Stimulated activated CD8-positive, alpha-beta memory T cell treated with anti-CD3 and anti-CD28 coated beads, Interleukin-15, amount 100 ng/mL, for 1 hour (primary cell): ENCODE measurements at places on chromosomes 2 and 18.
A peak's percentile ranks its signal among the peaks of the same experiment; 100 is the strongest.

DNA sequence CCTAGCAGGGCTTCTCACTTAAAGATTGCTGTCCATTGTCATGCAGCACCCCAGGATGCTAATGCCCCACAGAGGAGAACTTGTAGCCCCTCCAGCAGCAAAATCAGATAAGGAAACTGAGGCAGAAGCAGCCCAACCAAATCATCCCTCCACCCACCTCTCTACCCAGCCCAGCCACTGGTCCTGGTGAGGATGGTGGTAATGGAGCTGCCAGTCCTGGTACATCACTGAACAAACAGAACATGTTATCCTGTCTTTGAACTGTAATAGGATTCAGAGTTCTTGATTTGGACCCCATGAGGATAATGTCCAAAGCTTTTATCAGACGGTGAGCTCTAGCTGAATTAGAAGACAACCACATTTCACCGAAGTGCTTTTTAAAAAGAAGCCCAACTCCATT is 113.2 kb downstream of the MRO start:
- DNase-seq = no peak

GRCh38 chr2:239361311-239361642 is 39.5 kb downstream of the HDAC4 start:
- DNase-seq = no peak

DNA sequence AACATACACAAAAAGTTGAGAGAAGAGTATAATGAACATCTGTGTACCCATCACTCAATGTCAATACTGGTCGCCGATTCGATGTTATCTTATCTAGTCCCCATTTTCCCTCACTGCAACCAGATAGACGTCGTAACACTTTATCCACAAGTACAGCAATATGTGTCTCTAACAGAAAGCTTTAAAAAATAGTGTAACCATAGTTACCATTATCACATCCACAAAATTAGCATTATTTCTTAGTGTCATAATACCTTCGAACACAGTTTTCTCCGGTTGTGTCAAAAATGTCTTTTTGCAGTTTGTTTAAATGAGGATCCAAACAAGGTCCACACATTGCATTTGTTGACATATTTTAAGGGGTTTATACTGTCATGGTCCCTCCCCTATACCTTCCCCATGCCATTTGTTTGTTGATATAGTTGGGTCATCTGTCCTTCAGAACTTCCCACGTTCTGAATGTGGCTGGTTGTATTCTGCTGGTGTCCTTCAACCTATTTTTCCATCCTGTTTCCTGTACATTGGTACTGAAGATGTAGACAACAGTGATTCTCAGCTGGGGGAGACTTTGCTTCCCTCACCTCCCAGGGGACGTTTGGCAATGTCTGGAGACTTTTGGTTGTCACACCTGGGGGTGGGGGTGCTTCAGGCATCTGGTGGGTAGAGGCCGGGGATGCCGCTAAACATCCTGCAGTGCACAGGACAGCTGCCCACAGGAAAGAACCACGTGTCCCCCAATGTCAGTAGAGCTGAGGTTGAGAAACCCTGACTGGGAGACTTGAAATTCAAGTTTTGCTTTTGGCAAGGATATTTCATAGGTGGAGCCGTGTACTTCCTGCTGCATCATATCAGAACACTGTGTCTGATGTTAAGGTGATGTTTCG is 72.7 kb upstream of the SPRED2 start:
- no peak for DNase-seq

DNA sequence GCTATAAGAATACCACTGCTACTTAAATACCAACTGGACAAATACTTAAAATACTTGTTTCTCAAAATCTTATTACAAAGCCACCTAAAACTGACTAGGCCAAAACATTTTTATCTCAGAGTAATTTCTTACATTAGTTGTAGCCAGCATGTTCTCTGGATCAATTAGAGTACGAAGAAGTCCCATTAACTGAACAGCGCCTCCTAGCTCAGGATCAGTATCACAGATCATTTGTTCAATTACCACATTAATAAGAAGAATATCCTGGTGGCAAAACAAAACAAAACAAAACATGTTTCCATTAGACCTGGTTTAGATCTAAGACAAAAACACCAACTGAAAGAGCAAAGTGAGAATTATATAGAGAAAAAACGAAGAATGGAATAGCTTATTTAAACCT is 36.0 kb downstream of the PPP4R3B start:
- no peak for DNase-seq

DNA sequence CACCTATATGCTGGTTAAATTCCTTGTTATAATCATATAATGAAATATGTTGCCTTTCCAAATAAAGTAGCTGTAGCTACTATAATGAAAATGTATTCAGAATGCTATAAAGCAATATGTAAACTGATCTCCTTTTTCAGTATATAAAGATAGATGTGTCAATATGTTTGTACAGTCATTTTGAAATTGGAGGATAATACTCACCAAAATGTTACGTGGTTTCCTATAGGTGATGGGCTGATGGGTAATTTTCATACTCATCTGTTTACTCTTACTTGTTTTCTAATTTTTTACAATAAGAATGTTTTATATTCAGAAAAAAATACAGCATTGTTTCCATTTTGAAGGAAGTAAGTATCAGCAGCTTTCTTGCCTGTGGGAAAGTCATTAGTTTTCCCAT is 70.2 kb downstream of the PRKRA start:
- DNase-seq = no peak

- DNase-seq = no peak
Measured at GRCh38 chr2:54444503-54444902, 11.6 kb upstream of the SPTBN1 start.

GRCh38 chr18:12293831-12294230 is 14.2 kb upstream of the TUBB6 start:
- no peak for DNase-seq

- no peak for DNase-seq
Measured at GRCh38 chr2:215454519-215455246, 18.8 kb upstream of the FN1 start.

DNA sequence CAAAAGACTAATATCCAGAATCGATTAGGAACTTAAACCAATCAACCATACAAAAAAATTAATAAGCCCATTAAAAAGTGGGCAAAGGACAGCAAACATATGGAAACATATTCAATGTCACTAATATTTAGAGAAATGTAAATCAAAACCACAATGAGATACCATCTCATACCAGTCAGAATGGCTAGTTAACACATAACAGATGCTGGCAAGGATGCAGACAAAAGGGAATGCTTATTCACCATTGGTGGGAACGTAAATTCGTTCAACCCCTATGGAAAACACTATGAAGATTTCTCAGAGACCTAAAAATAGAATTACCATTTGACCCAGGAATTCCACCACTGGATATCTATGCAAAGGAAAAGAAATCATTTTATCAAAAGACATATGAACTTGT is 468.2 kb upstream of the ST6GAL2 start:
- DNase-seq = no peak

GRCh38 chr18:23693846-23694245 is 4.6 kb downstream of the LAMA3 start:
- no peak for DNase-seq

- DNase-seq = no peak
Measured at GRCh38 chr18:28576941-28577340, 400.0 kb upstream of the CDH2 start.

DNA sequence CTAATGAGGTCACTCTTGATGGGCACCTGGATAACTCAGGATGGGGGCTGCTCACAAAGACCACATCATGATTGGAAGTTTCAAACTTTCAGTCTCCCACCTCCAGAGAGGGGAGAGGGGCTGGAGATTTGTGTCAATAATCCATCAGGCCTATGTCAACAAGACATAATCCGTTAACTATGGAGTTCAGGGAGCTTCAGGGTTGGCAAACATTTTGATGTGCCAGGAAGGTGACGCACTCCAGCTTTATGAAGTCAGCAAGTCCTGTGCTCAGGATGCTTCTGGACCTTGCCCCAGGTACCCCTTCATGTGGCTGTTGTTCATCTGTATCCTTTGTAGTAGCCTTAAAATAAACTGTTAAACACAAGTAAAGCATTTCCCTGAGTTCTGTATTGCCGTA is 19.0 kb downstream of the SKA1 start:
- DNase-seq = no peak

DNA sequence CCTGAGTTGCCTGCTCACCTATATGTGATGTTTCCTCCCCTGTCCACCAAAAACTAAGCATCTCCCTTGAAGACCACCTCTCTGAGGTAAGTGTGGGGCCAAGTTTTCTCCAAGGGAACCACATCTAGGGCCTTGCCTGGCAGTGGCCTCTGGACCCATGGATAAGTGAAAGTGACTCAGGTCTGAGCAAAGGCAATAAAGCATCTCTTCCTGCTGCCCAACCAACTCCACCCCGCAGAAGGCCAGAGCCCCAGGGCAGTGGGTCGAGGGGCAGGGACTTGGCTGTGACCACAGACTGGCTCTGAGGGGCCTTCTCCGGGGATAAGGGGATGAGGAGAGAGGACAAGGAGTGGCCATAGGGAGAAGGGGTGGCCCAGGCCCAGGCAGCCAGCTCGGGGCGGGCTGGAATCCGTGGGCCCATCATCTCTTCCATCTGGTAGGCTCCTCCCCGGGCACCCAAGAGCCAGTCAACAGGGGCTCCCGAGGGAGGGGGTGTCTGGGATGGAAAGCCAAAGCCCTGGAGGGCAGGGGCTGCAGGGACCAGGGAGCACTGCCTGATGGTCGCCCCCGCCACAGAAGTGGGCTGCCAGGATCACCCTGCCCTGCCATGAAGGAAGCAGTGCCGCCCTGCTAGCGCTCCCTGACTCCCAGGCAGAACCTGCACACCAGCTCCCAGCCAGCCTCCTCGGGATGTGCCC is 33.4 kb downstream of the EMX1 start:
- no peak for DNase-seq

- DNase-seq = no peak
Measured at GRCh38 chr18:11657152-11657551, 31.9 kb upstream of the GNAL start.

GRCh38 chr2:224261326-224261725 is 140.6 kb downstream of the FAM124B start:
- no peak for DNase-seq

- DNase-seq = no peak
Measured at GRCh38 chr2:95270541-95271081, 3.6 kb upstream of the PROM2 start.

DNA sequence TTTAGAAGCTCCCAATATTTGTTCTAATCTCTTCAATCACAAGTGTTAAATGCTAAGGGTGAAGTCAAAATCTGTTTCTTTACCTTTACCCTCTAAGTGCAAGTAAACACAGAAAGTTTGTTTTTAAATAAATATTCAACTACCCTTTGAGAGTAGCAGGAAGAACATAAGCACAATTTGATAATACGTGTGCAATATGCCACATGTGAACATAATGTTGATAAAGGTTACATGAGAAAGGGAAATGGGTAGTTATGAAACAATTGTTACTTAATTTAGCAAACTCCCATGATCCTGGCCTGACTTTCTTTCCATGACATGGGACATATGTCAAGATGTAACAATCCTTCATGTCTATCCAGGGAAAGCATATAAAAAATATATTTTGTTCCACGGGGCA is 7.1 kb downstream of the SPRED2 start:
- no peak for DNase-seq

DNA sequence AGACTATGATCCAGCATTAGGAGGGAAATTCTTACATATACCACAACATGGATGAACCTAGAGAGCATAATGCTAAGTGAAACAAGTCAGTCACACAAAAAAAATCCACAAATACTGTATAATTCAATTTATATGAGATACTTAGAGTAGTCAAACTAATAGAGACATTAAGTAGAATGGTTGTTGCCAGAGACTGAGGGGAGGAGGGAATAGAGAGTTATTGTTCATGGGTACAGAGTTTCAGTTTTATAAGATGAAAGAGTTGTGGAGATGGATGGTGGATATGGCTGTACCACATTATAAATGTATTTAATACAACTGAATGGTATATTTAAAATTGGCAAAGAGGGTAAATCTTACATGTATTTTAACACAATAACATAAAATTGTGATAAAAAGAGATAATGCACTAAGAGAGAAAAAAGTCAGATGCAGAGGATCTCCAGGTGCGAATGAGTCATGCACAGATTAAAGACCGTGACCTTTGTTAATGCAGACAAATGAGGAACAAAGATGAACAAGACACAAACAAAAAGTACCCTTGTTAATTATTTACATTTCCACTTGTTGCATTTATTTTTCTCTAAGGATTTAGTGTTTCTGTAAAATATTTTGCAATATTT is 541.7 kb upstream of the MEX3C start:
- DNase-seq = no peak

DNA sequence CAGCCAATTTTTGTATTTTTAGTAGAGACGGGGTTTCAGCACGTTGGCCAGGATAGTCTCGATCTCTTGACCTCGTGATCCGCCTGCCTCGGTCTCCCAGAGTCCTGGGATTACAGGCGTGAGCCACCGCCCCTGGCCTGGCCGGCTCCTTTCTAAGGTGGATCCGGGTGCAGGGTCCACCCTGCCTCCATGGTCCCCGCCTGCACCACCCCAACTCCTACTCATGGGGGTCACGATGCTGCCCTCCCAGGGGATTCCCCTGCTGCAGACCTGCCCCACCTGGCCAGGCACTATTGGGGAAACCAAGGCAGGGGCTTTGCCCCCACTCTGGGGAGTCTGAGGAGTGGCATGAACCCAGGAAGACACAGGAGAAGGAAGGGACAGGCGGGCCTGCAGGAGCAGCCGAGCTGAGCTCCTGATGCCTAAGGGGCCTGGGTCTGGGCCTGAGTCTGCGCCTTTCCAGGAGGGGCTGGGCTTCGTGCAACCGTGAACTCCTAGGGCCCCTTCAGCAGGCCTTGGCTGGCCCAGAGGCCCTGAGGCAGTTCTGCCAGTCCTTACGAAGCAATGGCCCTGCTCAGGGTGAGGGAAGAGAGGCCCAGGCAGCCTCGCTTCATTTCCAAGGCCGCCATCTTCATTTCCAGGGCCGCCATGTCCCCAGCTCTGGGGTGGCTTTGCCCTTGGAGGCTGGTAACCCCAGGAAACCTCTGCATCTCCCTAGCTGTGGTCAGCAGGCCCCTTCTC is 67.2 kb upstream of the SMAD7 start:
- DNase-seq = no peak

DNA sequence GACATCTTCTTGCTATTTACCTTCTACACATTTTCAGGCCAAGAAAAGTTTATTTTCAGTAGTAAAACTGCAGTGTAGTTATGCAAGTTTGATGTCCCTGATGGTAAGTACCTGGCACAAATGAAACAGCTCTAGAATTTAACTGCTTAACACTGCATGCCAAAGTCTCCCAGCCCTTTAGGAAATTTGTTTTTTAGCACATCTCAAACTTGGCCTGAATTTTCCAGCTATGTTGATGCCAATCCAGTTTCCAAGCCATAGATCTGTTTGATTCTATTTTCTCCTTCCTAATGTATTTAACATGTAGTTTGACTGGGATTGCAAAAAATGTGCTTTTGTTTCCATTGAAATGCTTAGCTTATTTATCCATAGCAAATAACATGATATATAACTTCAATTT is 29.3 kb upstream of the ZNF385B start:
- no peak for DNase-seq

- DNase-seq = peak; percentile 19
Measured at GRCh38 chr18:45962461-45962860, 4.7 kb downstream of the EPG5 start.
